ENCODE measurements at places on chromosomes 7 and 10. TPM values are rescaled to one million over a fixed set of nuclear protein-coding genes. Genes with fewer than 3 reads are reported as not detected.

Gene CALCR
- 0.57 TPM for polyA plus RNA-seq

Gene OR2A5
- polyA plus RNA-seq, result not detected

DNA sequence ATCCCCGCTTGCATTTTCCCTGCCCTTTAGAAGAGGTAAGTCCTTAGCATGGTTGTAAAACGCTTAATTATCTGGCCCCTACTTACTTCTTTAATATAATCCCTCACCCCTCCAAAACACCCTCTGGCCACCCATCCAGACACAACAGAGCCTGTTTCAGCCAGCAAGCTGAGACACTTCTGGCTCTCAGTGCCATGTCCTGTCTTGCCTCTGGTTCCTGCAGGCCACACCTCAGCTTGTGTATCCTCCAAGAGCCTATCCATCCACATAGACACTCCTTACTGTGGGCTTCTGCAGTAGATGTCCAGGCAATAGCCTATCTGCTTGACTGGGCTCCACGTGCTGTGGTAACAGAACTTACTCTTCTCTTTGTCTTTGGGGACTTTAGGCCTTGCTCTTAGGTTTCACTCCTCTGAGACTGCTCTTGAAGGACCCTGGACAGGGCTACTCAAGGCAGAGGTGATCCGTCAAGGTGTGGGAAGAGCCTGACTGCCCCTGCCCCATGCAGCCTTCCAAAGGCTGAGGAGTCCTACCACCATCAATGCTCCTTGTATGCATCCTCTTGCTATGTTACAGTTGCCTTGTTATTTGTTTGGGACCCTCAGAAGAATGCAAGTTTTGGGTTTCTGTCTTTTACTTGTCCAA is 149.9 kb downstream of the CHN2 start:
- DNase-seq, result no peak

Gene IL6
- not detected for polyA plus RNA-seq

DNA sequence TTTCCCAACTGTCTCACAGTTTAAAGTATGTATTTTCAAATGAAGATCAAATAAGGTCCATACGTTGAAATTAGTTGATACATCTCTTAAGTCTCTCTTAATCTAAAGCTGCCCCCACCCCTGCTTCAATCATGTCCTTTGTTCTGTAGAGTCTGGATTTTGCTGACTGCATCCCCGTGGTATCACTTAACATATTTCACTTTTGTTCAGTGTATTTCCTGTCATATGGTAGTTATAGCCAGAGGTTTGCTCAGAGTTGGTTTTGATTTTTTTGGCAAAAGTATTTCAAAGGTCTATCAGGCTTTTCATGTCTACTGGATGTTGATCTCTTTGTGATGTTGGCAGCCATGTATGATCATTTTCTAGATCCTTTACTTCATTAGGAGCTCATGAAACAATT is 54.4 kb upstream of the ARID5B start:
- no peak for DNase-seq

DNA sequence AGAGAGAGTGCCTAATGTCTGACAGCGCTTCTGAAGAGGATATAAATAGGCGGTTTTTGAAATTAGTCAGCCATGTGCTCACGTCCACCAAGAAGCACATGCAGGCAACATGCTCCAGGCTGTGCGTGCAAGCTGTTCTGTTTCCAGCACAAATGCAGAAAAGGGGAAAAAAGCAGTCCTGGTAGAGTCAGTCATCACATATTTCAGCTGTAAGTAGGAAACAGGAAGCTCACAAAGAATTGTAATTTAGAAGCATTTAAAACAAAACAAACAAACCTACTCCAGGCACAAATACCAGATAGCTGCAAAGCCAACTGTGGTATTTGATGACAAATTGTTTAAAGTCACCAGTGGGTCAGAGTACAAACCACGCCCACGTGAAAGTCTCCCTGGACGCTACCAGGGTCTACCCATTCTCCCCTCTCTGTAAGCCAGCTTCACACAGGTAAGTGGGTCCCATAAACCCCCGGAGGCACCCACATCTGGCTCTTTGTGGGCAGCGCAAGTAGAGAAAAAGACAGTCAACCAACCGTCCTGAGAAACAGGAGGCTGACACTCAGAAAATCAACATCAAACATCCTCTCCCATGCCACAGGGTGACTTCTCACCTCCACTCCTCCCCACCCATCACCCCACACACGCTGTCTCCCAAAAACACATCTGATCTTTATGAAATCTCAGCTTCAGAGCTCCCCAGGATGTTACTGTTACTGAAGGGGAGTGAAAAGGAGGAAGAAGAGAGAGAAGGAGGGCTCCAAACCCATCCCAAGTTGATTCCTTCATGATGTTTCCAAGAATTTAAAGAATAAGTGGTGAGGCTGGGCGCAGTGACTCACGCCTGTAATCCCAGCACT is 186.4 kb downstream of the FAM107B start:
- peak; percentile 35 for DNase-seq

GRCh38 chr10:54826994-54827560 is 26.0 kb upstream of the PCDH15 start:
- DNase-seq, result no peak

Gene LRRD1
- 0.67 TPM for polyA plus RNA-seq

- no peak for DNase-seq
Measured at GRCh38 chr10:62778125-62778524, 26.4 kb upstream of the ADO start.

DNA sequence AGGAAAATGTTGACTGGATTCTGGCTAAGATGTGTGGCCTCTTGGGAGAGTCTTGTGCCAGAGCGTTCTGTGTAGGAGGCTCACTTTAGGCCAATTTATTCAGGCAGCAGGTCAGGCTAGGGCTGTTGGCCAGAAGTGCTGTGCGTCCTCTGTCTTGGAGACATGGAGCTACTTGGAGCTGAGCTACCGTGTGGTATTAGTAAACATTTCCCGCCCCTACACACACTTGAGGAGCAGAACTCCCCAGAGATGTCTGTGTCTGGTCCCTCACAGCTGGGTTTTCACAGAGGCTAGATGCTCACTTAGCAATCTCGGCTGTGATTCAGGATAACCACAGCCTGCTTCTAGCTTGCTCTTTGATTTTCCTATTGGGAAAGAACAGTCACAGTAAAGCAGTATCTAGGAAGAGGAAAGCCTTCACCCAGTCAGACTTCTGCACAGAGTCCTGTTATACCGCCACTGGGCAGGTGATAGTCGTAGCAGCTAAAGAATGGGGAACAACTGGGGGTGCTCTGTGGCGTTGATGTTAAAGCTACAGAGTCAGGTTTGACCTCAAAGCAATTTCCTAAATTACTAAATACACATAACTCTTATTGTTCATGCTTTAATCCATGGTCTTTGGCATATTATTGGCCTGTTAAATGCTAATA is 86.7 kb downstream of the MDFIC start:
- DNase-seq, result no peak

Gene MIOS
- polyA plus RNA-seq, result 47.3 TPM

- no peak for DNase-seq
Measured at GRCh38 chr7:135147899-135148721, at the start of gene TMEM140. Gene TMEM140 (plus strand): TSS chr7:135148072. CDS start chr7:135164442, 16,370 bp downstream.

DNA sequence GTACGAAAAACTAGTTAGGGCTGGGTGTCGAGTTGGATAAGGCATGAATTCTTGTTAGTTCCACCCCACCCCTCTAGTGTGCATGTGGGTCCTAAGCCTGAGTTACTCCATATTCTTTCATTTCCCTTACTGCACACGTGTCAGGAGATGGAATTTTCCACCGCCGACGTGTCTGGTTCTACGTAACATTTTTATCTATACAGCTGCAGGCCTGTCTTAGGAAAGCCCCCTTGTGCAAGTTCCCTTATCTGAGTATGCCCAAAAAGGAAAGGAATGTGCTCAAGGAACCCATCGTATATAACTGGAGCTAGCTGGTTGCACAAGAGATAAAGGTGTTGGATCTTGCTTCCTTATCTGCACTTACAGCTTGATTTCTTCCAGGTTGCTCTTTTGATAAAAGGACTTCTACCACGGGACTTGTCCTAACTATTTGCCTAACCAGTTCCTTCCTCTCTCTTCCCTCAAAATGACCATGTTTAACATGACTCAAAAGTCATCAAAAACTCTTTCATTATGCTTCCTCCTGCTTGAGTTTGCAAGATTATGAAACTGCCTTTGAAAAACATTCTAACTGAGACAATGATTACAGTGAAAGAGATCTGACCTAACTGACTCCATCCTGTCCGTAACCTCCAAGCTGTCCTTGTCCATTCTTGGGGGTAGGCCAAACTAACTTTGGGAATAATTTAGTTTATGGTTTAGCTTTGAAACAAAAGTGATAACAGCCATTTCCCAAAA is 181.4 kb downstream of the AKR1D1 start:
- no peak for DNase-seq

- DNase-seq, result no peak
Measured at GRCh38 chr10:132294561-132295318, 13.0 kb downstream of the STK32C start.

- DNase-seq, result no peak
Measured at GRCh38 chr10:77357185-77357584, 280.4 kb downstream of the KCNMA1 start.

Gene DUSP5
- polyA plus RNA-seq, result 12.4 TPM

- DNase-seq, result no peak
Measured at GRCh38 chr7:91553410-91553895, 289.2 kb downstream of the FZD1 start.

Gene TMEM213
- polyA plus RNA-seq, result 43.3 TPM

Gene FGF8
- polyA plus RNA-seq, result 6.4 TPM

GRCh38 chr10:88467835-88468485 is 115.2 kb downstream of the RNLS start:
- no peak for DNase-seq

Gene GPR26
- not detected for polyA plus RNA-seq

DNA sequence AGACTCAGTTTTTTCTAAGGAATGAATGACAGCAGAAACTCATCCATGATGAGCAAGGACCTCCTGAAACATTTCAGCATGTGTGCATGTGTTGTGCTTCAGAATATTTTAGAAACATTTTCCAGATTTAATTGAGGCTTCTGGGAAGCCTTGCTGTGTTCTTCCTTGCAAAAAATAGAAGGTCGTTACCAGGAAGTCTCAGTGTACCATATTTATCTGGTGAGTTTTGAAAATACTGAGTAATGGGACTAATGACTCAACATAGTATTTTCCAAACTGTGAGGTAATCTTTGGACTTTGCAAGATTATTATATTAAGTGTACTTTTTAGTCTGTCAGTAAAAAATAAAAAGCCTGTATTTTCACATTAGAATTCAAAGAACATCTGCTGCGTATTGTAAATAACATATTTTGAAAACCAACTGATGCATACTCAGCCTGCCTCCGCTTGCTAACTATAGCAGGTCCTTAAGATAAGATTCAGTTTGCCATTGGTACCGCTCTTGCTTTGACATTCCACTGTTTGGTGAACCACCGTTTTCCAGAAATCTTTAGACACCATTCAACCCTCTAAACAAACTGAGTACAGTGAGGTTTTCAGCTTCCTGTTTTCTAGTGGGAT is 739.6 kb upstream of the GALNT17 start:
- no peak for DNase-seq

Gene ANXA8
- 0.17 TPM for polyA plus RNA-seq

Gene ARHGEF5
- polyA plus RNA-seq, result 38.1 TPM

DNA sequence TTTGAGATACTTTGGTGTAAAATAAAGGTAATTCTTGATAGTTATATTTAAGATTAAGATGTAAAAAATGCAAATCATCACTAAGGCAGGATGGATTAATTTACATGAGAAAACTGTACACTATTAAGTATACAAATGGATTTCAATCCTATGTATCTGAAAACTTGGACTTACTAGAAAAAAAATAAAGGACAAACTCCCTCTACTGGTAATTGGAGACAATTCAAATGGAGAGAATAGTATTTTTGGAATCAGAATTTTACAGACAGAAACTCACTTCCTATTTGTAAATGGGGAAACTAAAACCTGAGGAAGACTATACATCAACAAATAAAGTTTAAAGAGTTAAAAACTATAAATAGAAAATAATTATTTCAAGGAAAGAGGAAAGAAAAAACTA is 62.6 kb downstream of the CUL2 start:
- DNase-seq, result no peak

DNA sequence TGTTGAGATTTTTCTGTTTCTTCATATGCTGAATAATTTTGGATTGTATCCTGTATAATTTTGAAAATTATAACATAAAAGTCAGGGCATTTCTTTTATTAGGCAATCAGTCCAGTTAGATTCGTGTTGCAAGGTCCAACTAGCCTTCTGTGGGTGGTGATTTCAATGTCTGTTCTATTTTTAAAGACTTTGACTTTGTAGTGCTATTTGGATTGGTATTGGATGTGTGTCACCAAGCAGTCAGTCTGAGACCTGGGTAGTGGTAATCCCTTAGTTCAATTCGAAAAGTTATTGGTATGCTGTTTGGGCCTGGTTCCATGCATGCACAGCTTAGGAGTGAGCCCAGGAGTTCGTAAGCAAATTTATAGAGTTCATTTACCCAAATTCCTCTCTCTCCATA is 82.2 kb downstream of the EPDR1 start:
- no peak for DNase-seq

- no peak for DNase-seq
Measured at GRCh38 chr10:52455098-52455497, 141.0 kb downstream of the DKK1 start.

DNA sequence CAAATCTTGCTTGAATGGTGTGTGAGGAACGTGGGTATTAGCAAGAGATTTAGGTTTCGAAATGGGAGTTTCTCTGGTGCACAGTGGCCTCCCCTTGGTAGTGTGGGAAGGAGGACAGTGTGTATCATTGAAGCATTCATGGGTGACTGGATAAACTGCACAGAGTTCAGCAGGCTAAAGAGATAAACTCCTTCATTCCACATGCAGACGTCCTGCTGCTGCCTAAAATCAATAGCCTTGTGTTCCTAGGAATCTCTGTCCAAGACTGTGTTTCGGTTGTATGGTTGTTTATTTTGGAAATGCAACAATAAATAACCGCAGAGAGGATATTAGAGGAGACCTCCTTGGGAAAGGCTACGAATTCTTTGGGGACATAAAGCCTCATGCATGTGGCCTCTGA is 100.9 kb upstream of the FAM171A1 start:
- no peak for DNase-seq

Gene METTL27
- 1.8 TPM for polyA plus RNA-seq

GRCh38 chr7:93092757-93093370 is 24.9 kb downstream of the SAMD9 start:
- no peak for DNase-seq

DNA sequence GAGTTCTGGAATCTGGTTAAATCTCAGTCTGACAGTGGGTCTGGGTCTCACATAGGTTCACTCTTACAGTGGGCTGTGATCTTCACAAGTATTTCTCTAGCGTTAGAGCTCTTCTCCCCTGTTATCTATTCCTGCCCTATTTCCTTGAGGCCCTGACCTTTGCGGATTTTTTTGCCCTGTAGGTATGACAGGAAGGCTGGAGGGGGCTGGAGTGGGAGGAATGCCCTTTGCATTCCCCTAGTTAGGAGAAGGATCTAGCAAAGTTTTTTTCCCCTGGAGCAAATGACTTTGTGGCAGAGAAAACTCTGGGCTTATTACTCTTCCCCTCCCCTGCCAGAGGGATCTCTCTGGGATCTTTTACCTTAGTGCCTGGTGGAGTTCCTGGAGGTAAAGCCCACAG is 49.2 kb downstream of the GALNT11 start:
- DNase-seq, result no peak

- DNase-seq, result no peak
Measured at GRCh38 chr10:101241840-101242707, 12.8 kb upstream of the LBX1 start.
